H54 (cell line): ENCODE measurements at places on chromosomes 11 and 22.

- no peak for DNase-seq
Observed at GRCh38 chr22:22682807-22683667, 38.6 kb downstream of the GGTLC2 start.

GRCh38 chr11:46378811-46379481 is 2.5 kb upstream of the MDK start:
- peak; percentile 47 for DNase-seq

DNA sequence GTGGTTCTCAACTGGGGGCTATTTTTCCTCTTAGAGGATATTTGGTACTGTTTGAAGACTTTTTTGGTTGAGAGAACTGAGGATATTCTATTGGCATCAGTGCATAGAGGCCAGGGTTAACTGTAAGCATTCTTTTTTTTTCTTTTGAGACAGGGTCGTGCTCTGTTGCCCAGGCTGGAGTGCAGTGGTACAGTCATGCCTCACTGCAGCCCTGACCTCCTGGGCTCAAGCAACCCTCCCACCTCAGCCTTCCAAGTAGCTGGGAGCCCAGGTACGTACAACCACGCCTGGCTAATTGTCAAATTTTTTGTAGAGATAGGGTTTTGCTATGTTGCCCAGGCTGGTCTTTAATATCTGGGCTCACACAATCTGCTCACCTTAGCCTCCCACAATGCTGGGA is 12.9 kb downstream of the MMP7 start:
- DNase-seq: no peak

- DNase-seq: no peak
Observed at GRCh38 chr11:112310419-112310818, 49.8 kb upstream of the PLET1 start.

- DNase-seq: no peak
Observed at GRCh38 chr11:69492201-69492991, 10.9 kb downstream of the LINC01488 start.

DNA sequence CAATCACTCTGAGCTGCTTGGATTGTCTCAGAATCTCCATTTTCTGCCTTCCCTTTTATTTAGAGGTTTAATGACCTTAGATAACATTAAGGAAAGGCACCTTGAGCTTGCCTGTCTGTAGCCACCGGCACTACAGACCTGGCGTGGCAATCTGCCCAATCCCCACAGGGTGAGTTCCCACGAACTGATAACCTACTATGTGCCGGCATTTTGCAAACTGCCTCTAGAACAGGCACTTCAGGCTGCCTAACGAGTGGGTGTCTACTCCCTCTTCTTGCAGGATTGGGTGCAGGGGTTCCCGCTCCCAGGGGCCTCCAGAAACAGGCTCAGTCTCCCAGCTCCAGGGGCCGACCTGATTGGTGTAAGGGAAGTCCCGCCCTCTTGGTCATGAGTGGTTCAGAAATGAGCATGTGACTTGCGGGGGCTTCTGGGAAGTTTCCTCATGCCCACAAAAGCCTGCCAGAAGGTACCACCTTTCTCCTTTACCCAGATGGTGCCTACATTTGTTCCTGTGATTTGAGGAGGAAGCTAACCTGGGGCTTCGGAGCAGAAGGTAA is 120.0 kb upstream of the LDLRAD3 start:
- DNase-seq: no peak

DNA sequence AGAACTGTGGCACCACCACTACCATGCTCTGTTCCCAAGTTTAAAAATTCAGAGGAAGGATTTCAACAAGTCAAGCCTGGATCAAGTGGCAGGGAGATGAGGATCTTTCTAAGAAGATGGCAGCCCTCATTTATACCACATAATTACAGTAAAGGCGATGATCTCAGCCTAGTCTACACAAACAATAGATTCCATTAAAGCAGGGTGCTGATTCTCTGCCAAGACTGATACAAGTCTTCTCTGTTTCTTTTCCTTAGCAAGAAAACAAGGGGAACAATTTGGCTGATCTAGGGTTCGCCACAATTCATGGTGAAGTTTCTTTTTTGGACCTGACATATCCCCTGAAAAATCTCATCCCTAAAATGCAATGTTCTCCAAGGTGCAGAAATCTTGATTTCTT is 73.9 kb downstream of the PPFIBP2 start:
- DNase-seq: no peak

DNA sequence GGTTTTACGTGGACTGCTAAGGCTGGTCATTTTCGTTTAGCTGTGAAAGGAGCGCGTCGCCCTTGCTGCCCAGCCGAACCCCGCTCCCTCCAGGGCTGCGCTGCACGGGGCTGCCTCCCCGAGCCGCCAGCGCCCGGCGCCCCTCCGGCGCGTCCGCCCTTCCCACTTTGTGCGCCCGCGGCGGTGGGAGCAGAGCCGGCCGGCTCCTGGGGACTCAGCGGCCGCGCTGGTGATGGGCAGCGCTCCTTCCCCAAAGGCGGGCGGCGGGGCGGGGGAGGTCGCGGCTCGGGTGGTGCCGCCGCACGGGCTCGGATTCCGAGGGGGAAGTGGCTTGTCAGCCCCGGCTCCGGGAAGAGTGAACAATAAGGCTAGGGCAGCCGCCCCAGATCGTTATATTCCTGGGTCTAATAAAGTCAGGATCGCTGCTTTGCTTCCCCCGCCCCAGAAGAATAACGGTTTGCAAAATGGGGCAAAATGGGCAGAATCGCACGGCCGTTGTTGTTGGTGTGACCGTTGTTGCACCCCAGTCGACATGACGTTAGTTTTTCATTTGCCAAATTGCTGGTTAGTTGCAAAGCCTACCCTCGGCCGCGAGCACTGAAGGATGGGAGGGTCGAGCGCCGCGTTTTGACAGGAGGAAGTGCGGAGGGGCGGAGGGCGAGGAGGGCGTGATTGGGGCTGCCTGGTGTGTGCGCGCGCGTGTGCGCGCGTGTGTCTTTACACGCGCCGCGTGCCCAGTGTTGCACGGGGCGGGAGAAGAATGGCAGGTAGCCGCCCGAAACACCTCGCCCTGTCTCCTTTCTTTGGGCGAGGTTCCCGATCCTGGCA is 745 bp downstream of the NCAM1 start:
- DNase-seq: no peak

DNA sequence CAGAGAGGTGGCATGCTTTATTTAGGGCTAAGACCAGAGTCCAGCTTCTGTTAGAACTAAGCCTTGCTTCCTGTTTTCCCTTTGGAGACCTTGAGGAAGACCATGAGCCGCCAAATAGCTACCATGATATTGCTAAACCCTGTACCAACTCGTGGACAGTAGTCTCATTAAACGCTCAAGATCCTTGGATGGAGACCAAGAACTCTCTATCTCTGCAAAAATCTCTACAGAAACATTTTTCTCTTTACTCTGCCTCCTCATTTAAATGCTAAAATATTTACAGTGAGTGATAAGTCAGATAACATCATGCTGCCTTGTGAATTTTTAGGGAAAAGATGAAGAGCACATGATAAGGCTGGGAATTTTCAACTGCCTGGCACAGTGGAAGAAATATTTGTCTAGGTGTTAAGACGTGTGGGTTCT is 197.8 kb downstream of the MAML2 start:
- no peak for DNase-seq

GRCh38 chr11:101127197-101127698 is 2.4 kb downstream of the PGR start:
- DNase-seq: no peak

DNA sequence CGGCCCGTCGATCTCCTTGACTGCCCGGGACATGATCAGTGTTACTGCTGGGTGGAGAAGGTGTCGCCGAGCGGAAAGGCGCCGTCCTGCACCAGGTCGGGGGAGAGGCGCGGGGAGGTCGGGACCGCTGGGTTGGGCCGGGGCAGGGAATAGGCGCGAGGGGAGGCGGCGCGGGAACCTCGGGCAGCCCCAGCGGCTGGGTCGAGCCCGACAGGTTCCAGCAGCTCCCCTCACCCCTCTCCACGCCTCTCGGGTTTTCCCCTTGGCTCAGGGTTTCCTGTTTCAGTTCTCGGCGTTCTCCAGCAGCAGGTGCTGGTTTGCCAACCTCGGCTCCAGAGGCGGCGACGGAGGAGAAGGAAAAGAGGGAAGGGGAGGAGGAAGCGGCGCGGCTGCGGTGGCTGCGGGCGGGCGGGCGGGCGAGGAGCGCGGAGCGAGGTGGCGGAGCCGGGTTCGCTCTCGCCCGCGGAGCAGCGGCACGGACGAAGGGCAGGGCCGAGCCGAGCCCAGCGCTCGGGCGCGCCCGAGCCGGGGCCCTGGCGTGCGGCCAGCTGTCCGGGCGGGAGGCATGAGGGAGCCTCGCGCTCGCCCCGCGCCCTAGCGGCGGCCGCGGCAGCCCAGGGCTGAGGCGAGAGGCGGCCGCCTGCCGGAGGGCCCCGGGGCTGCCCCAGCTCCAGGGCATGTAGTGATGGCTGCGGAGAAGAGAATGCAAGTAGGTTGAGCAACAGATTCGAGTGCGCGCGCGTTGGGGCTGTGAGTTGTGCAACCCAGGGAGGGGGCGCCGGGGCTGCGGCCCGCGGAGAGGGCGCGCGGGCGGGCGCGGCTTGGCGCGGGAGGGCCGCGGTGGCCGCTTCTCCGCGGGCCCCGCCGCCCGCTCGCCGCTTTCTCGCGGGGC is at the start of gene ZC3H12C:
Gene ZC3H12C (plus strand): TSS at position 878 of the 892 bp plus-strand sequence. CDS start 20 bp downstream, outside the sequence.
- DNase-seq: peak; percentile 59

- no peak for DNase-seq
Observed at GRCh38 chr11:81484196-81484595, 1249.5 kb downstream of the FAM181B start.

DNA sequence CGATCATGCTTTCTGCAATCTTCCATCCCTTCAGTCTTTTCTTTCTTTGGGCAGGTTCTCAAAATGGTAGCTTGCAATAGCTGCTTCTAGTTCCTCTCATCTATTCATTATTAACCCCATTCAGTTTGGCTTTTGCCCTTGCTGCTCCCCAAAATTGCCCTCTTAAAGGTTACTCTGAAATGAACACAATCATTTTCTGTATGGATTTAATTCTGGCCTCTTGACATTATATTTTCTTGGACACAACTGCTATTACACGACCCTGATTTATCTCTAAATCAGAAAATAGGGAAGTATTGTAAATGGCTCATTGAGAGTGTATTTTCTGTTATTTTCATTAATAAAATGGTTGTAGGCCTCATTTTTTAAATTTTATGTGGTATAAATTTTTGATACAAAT is at the start of gene ANGPTL5:
Gene ANGPTL5 (minus strand): TSS at position 101 of the 400 bp plus-strand sequence. CDS start 8,613 bp downstream, outside the sequence.
- no peak for DNase-seq

DNA sequence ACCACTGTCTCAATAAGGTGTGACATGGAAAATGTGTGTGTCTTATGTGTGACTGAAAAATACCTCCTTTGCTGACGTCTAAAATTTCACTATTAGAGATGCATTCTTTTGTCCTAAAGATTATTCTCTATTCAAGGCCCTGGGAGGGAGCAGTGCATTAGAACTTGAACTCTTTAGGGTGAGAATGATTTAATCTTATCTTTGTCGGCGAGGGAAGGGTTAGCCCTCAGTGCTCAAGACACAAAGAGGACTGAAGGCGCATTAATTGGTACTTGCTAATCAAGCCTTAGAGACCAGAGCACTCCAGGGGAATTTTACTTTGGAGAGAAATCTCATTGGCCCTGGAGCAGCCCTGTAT is 29.8 kb upstream of the PLET1 start:
- no peak for DNase-seq

- DNase-seq: no peak
Observed at GRCh38 chr11:96098511-96099241, 174.8 kb upstream of the MTMR2 start.

DNA sequence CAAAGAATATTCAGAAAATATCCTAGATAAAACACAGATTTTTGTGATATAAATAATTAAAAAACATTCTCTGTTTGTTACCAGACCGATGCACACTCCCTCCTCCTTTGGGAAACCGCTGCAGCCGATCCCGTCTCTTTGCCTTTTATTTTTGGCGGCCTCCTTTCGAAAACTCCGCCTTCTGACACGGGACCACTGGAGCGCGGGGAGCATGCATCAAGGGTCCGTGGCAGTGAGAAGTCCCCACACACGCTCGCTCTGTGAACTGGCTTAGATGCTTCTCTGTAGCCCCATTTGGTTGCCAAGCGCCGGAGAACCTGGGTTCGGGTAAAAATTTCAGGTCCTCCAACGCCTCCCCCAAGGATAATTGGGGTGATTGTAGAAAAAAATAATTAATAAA is 17.0 kb downstream of the DDX17 start:
- DNase-seq: no peak

GRCh38 chr22:17705951-17706900 is 67.7 kb downstream of the BCL2L13 start:
- peak; percentile 49 for DNase-seq

DNA sequence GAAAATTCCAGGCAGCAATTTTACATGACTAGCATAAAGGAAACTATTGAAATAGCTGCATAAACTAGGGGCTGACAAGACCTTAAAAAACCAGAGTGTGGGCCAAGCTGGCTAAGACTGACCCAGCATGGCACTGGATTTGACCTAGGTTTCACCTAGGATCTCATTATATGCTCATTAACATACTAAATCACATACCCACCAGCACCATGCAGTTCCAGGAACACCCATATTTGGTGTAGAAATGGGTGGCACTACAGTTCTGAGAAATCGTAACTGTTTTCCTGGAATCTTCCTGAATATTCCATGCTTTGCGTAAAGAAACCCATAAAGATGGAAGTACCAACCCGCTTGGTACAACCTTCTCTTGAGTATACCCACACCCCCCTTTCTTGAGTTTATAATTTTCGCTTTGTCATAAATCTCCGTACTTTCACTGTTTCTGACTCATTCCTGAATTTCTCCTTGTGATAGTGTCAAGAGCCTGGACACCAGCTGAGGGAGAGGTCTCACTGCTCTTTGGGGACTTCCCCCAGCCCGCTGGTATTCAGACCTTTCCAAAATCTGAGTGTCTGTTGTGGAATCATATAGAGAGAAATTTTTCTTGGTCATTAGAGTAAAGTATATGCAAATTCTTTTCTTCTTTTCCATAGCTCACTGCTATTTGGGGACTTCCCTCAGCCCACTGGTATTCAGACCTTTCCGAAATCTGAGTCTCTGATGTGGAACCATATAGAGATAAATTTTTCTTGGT is 55.1 kb downstream of the MTMR3 start:
- no peak for DNase-seq

DNA sequence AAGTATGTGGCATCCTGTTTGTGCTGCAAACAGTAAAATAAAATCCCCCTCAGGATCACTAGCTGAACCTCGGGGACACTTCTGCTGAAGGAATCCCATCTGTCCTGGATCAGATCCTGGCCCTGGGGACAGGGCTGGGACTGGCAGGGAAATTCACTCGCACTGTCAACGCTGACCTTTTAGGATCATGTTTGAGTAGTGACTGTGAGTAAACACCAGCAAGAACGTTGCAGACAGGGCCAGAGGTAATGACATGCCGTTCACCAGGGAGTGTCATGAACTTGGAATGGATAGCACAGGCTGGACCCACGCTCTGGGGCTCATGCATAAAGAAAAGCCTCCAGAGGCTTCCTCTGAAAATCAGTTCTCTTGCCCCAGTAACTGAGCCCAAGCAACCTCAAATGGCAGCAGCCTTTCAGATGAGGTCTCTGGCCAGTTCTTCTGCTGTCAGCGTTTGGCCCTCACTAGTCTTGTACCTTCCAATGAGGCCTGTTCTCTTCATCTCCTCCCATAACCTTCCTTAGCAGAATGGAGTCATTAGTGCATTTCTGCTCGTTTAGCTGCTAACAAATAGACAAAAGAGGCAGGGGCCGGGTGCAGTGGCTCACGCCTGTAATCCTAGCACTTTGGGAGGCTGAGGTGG is 51.0 kb upstream of the BARX2 start:
- DNase-seq: no peak

GRCh38 chr22:23380230-23380573 is 199.9 kb downstream of the IGLL1 start:
- DNase-seq: no peak

GRCh38 chr22:37809672-37810333 is 2.1 kb downstream of the GCAT start:
- DNase-seq: no peak

GRCh38 chr11:32153747-32154146 is 62.9 kb downstream of the RCN1 start:
- no peak for DNase-seq

GRCh38 chr11:95305705-95306104 is 74.7 kb upstream of the SESN3 start:
- DNase-seq: no peak
